ENCODE measurements at places on chromosomes 1 and 21.

GRCh38 chr1:84995484-84996334, 1.2 kb downstream of the MCOLN2 start:
- DNase-seq, result no peak

DNA sequence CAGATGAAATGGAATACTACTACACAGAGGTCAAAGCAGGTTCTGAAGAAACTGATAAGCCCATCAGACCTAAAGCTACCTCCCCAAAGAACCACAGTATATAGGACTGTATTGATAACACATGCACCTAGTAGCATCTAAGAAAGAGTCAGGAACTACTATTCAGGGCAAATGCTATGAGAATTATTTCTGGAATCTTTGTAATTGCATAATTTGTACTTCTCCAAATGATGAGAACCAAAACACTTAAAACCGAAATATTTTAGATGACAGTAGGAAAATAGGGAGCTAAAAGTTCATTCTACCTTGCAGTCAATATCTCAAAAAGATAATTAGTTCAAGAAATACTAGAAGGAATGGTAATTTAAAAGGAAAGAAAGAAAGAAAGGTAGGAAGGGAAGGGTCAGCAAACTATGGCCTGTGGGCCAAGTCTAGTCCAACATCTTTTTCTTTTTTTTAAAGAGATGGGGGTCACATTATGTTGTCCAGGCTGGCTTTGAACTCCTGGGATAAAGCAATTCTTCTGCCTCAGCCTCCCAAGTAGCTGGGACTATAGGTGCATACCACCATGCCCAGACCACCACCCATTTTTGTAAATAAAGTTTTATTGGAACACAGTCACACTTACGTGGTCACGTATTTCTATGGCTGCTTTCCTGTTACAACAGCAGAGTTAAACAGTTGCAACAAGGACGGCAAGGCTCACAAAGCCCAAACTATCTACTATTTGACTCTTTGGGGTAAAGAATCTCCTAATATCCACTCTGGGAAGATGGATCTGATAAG, 24.0 kb downstream of the EGLN1 start:
- DNase-seq, result no peak

DNA sequence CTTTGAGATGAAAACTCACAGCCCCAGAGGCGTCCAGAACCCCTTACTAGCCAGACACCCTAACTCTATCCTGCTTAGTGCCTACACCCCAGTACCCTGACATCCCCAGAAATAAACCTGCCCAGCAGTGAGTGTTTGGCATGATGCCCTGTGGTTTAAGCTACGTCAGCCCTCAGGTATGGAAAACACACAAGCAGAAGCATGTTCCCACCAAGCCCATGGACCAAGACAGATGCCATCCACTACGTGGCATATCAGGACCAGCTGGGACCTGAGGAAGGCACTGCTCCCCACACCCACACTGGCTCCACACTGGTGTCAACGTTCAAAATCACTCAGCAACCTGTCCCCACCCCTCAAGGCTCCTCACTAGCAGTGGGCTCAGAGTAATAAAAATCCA, 116.4 kb downstream of the SYT2 start:
- DNase-seq, result no peak

GRCh38 chr21:44337449-44337848, 1.7 kb downstream of the CFAP410 start:
- no peak for DNase-seq

DNA sequence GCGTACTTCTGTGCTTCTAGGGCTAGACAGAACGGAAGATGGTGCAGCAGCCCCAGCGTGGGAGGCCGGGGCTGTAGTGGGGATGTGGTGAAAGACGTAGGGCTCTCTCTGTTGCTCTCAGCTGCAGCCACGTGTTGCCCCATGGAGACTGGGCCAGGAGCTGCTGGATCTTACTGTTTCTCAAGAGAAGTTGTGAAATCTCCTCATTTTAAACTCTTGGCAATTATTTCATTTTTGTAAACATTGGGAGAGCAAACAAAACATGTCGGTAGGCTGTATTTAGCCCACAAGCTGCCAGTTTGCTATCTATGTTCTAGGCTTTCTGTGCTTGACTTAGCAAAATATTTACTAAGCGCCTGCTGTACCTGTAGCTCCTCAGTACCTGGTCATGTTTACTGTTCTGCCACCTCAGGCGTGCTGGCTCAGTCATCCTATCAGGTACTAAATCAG, 15.9 kb upstream of the ELOA start:
- DNase-seq, result peak; percentile 85

Data from ovary (tissue), 10 donors.